Sigmoid colon (tissue), 7 donors: ENCODE measurements at places on chromosomes 13 and 19. TPM values are rescaled to one million over a fixed set of nuclear protein-coding genes. Genes with fewer than 3 reads are reported as not detected.
A peak's percentile ranks its signal among the peaks of the same experiment; 100 is the strongest.

Gene CSNK1A1L
- not detected for total RNA-seq

- DNase-seq: peak; percentile 96
Measured at GRCh38 chr19:18291590-18292461, 10.4 kb upstream of the JUND start.

Gene ZNF223
- total RNA-seq: 3.8 TPM

DNA sequence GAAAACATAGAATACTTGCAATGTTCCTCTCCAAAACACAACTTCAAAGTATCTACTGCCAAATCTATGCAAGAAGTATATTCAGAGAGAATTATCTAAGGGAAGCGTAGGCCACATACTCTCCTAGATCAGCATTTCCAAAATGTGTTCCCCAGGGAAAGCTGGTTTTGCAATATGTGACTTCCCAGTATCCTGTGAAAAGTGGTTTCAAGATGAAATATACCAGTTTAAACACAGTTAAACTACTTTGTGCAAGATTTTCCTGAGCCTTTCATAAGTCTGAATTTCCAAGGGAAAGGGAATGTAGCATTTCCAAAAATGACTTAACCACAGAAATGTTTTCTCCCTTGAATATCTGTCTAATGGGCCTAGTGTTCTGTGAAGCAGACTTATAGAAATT, 7.6 kb downstream of the STARD13 start:
- DNase-seq: no peak

- no peak for DNase-seq
Measured at GRCh38 chr13:62997038-62997599, 1581.5 kb upstream of the PCDH20 start.
